T-helper 1 cell (primary cell): ENCODE measurements at places on chromosomes 13 and 19.

DNA sequence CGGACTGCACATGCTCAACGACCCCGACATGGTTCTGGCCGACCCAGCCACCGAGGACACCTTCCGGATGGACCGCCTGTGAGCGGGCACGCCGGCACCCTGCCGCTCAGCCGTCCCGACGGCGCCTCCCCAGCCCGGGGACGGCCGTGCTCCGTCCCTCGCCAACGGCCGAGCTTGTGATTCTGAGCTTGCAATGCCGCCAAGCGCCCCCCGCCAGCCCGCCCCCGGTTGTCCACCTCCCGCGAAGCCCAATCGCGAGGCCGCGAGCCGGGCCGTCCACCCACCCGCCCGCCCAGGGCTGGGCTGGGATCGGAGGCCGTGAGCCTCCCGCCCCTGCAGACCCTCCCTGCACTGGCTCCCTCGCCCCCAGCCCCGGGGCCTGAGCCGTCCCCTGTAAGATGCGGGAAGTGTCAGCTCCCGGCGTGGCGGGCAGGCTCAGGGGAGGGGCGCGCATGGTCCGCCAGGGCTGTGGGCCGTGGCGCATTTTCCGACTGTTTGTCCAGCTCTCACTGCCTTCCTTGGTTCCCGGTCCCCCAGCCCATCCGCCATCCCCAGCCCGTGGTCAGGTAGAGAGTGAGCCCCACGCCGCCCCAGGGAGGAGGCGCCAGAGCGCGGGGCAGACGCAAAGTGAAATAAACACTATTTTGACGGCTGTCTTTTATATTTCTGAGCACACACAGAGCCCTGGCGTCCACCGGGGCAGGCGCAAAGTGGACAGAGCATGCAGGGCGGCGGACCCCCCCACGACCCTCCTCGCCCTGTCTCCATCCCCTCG lies 13.6 kb downstream of the COMP start:
- no peak for DNase-seq

DNA sequence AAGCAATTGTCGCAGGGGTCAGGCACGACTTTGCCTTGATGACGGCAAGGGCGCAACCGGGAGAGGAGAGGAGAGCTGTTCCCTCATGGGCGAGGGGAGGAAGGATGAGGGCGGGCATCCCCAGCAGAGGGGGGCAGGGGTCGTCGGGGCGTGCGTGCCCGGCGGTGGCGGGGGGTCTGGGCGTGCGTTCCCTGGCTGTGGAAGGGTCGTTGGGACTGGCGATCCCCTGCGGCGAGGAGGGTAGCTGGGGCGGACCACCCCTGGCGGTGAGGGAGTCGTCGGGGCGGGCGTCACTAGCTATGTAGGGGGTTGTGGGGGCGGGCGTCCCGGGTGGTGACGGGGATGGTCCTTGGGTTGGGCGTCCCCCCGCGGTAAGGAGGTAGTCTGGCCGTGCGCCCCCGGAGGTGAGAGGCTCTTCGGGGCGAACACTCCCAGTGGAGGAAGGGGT lies 1.7 kb downstream of the COMP start:
- no peak for DNase-seq

- no peak for DNase-seq
Observed at GRCh38 chr13:24212674-24213073, 52.2 kb downstream of the SPATA13 start.

DNA sequence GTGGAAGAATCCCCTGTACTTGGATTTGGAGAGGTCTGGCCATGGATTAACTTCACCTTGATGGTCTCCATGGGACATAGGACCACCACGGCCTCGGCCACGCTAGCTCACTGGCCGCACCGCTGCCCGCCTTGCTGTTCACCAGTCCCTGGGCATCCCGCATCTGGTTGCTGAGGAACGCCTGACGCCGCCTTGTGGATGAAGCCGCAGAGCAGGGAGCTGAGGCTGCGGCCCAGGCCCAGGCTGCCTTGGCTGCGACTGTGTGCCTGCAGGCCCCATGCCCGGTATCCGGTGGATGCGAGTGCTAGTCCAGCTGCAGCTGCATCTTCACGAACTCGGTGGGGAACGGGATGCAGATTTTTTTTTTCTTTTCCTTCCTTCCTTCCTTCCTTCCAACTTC lies 1407.1 kb downstream of the UQCRFS1 start:
- no peak for DNase-seq

DNA sequence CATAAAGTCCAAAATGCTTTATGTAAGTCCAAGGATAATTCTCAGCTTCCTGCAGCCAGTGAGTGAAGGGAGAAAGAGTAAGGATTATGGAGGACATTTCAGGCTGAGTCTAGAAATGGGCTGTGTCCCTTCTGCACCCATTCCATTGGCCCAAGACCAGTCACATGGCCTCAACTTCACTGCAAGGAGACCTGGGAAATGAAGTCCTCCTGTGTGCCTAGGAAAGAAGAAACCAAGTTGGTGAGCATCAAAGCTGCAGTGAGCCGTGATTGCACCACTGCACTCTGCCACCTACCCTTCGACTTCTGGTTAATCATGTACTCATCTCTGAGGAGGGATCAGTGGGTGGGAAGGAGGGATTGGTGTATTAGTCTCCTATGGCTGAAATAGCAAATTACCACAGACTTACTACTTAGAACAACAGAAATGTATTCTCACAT lies 3.6 kb upstream of the CD37 start:
- peak; percentile 44 for DNase-seq
